ENCODE measurements at places on chromosomes 12 and 14.

- DNase-seq: no peak
These were observed 180.7 kb upstream of the SLC38A2 start for GRCh38 chr12:46553266-46553665.

GRCh38 chr14:94685166-94685581, 73.0 kb downstream of the SERPINA3 start:
- DNase-seq: no peak

- no peak for DNase-seq
These were observed 2.3 kb upstream of the M6PR start for GRCh38 chr12:8951744-8952143.

DNA sequence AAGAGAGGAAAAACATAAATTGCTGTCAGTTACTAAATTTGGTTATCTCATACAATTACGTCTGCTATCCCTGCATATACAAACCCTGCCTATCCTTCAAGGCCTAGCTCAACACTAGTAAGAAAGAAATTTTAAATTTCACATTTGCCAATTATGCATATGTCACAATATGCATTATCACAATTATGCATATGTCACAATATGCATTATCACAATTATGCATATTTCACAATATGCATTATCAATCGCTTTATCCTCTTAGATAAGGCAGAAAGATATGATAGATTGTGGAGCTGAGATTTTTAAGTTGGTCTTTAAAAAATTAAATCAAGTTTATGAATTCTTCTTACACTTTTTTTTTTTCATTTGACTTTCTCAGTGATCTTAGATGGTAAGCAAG, 195.0 kb upstream of the ABCD2 start:
- DNase-seq: no peak

- no peak for DNase-seq
These were observed 72.4 kb upstream of the USP44 start for GRCh38 chr12:95623554-95624170.

DNA sequence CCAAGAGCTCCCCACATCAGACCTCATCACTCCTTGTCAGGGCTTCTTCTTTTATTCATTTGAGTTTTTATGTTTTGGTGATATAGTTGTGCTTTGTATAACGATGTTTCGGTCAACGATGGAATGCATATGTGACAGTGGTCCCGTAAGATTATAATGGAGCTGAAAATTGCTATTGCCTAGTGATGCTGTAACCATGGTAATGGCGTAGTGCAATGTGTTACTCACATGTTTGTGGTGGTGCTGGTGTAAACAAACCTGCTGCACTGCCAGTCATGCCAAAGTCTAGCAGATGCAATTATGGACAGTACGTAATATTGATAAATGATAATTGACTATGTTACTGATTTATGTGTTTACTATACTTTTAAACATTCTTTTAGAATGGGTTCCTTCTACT, 16.3 kb downstream of the CYP46A1 start:
- no peak for DNase-seq

DNA sequence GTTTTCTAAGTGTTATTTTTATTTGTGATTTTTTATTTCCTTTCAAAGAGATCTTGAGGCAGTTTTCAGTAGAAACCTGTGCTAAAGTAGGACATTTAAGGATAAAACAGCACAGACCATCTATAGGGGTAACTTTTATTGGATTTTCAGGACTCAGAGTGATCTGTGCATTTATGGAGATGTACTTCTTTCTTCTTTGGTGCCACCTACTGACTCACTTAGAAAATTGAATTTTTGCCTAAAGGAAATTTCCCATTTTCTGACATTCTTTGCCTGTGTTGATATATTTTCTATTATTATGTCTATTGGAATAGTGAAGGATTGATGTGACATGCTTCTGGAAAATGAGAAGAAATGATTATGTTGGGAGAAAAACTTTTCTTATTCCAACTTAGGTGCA, 113.0 kb downstream of the UNC79 start:
- DNase-seq: no peak

DNA sequence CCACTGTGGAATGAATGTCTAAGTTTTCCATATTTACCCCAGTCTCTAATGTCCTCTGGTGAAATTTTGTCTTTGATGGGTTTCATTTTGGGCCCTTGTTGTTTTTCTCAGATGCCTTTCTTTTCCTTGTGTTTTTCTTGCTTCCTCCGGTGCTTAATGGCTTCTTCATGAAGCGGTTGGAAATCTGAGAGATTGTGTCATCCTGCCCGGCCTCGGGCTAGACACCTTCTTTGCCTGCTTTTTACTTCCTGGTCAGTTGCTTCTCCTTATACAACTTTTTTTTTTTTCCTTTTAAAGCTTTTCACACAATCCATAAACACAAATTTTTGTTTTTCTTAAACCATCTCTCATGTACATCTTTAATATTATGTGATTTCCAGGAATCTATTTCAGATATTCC, 7.1 kb downstream of the ETV6 start:
- no peak for DNase-seq

DNA sequence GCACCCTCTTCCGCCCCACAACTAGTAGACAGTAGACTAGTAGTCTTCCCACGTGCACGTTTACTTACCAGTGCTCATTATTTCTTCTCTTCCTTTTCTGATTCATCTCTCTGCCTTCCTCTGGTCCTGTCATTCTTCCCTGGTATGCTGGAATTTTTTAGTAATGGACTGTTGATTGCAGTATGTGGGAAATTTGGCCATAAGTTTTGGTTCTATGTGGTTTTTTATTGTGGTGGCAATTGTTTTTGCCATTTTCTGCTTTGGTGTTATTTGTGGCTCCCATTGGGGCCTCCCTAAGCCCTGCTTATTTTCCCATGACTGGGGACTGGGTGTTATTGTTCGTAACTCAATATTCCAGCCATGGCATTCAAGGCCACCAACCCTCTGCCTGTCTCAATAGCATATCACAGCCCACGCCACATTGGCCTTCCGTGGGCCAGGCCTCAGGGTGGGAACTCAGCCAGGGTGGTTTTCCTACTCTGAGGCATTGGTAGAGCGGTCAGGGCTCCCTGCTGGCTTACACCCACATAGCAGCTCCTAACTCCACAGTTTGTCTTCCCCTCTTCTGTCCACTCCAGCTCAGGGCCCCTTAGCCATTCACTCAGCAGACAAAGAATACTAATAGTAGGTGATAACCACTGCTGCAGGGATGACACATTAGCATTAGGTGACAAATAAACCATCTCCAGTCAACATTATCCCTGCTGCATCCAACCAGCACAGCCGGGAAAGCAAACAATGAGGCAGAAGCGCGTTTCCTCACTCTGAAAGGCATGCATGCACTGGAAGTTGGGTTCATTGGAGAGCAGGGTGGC, 321.5 kb downstream of the CACNA1C start:
- no peak for DNase-seq
